Activated T-helper 1 cell treated with anti-CD3 and anti-CD28 coated beads, Interleukin-2, amount 50 U/mL, for 16 hours (primary cell): ENCODE measurements at places on chromosomes 12 and 14.

GRCh38 chr12:77485961-77486854 lies 344.5 kb upstream of the NAV3 start:
- DNase-seq = no peak

DNA sequence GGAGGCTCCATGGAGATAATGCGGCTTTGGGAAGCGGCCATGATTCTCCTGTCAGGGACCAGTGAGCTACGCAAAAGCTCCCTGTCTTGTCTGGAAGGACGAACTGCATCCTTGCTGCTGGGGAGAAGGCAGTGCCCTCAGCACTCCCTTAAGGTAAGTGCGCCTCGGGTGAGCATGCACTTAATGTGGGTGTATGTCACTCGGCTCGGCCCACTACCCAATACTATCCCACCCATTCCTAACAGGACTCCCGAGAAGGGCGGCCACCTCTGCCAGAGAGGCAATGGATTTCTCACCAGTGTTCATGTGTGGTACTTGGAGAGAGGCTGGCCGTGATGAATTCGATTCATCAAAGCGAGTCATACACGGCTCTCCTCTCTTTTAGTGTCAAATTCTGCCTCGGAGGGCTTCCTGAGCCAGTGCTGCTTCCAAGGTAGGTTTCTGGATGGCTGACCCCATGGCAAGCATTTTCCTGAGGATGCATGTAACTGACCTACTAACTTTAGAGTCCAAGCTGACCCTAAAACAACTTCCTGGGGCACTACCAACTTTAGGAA lies 151.7 kb upstream of the RTL1 start:
- DNase-seq = no peak

DNA sequence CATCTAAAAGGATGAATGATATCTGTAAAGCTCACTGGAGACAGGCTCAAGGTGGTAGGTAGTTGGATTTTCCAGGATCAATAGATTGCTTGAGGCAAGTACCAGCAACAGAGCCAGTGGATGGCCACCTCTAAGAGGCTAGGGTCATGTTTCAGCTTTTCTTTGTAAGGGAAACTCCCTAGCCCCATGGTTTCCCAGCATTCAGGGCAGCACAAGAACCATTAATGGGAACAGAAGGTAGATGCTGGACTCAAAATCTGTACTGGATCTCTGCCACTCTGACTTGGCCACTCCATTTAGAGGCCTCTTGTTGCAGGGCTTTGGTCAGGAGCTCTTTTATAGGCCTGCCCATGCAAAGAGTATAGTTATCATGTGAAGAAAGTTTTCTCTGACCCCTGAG lies 76.1 kb upstream of the DYRK2 start:
- DNase-seq = no peak

- DNase-seq = no peak
These were observed 565 bp downstream of the CCDC77 start for GRCh38 chr12:402029-402389.

DNA sequence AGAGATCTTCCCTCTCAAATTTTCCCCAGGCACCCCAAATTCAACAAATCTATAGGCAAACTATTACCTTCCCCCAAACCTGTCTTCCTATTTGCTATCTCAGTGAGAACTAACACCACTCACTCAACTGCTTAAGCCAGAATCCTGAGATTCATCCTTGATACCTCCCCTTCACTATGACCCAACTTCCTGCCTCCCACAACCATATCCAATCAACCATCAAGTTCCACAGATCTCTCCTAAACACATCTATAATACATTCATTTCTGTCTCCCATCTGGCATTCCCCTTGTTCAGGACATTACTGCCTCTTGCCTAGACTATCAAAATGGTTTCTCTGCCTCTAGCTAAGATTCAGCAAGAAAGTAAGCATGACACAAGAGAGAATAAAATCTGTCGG lies 21.3 kb downstream of the YAF2 start:
- DNase-seq = no peak

DNA sequence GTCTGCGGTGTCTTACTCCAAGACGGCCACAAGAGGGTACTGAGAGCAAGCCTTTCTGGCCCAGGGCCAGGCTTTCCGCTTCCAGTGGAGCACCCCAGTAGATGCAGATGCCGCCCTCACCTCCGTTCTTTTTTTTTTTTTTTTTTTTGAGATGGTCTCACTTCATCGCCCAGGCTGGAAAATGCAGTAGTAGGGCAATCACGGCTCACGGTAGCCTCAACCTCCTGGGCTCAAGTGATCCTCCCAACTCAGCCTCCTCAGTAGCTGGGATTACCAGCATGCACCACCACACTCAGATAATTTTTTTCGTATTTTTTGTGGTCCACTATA lies 5.6 kb upstream of the LBHD2 start:
- DNase-seq = peak; percentile 57

- DNase-seq = no peak
These were observed 2.2 kb downstream of the ENDOU start for GRCh38 chr12:47722941-47723631.

DNA sequence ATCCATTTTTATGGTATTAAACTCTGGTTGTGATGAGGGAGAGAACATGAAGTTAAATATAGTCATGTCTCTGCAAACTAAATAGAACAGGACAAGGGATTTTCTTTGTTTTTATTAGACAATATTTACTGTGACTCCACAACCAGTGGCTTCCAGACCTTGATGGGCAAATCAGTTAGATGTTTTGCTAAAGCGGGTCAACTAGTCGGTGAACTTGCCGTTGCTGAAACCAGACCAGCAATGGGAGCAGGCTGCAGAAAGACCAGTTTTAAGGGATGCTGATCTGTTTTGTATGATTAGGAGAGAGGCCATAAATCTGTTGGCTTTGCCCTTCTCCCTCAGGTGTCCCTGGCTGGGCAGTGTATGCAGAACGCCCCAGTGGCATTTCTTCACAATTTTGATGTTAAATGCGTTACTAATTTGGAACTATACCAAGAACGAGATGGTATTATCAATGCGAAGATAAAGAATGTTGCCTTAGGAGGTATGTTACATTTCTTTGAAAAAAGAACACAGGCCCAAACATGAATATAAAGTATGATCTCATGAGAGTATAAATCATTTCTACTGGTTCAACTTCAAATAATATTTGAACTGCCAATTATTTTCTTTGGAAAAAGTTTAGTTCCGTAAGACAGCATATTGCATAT lies 19.4 kb downstream of the TCTN2 start:
- DNase-seq = no peak

GRCh38 chr14:78598046-78598920 lies 428.1 kb downstream of the NRXN3 start:
- no peak for DNase-seq

DNA sequence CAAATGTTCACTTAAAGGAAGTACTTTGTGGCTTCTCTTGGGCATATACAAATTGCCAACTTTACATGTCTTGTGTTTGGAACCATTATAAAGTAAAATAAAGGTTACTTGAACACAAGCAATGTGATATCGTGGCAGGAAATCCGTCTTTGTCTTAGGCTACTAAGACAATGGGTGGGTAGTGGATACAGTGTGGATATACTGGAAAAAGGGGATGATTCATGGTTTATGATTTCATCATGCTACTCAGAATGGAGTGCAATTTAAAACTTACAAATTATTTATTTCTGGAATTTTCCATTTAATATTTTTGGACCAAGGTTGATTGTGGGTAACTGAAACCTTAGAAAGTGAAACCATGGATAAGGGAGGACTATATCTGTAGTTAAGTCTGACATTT lies 48.4 kb downstream of the MYRFL start:
- no peak for DNase-seq

DNA sequence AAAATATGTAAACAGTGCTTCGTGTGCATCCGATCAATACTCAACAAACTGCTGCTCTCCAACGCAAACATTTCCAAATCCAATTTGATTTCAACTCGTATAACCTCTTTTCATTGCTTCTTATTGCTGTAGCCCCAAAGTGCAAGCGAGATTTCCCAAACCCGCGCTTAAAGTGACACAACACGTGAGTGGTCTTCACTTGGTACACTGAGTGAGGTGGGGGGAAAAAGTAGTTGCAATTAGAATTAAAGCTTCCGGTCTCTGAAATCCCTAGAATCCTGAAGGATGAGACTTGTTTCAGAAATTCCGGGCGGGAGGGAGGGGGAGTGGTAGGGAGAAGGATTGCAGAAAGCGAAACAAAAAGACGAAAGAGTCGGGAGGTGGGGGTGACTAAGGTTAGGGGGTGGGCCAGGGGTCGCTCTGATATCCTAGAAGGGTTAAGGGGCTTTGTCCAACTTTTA lies 387.5 kb downstream of the BCAT1 start:
- no peak for DNase-seq

DNA sequence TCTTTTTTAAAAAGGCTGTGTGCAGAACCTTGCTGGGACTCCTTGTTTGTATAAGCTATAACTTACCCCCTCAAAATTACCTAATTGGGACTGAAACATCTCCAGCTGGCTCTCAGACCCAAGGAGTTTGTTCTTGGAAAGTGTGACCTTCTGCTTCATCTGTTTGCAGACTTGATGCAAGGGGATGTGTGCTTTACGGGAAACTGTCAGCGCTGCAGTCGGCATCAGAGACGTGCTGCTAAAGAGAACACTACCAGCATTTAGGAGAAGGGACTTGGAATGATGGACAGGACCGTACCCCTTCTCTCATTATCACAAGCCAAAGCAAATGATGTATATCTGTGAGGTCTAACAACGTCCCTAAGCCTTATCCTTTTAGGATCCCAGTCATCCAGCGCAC lies 174.2 kb upstream of the PARP11 start:
- DNase-seq = no peak

DNA sequence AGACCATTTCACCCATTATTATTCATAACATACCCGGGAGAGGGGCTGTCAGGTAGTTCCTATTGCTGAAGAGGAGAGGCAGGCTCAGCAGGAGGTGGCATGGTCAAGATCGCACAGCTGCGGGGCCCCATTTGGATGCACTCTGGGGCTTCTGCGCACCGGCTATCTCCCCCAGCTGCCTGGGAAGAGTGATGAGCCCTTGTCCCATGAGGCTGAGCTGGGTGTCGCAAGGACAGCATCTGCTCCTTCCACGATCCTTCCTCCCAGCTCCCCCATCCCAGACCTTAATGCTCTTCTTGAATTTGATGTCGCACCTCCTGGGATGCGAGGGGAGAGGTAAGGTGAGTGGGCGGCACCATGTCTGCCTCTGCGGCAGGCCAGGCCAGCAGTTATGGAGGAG lies 62.6 kb downstream of the SLC24A4 start:
- DNase-seq = no peak

DNA sequence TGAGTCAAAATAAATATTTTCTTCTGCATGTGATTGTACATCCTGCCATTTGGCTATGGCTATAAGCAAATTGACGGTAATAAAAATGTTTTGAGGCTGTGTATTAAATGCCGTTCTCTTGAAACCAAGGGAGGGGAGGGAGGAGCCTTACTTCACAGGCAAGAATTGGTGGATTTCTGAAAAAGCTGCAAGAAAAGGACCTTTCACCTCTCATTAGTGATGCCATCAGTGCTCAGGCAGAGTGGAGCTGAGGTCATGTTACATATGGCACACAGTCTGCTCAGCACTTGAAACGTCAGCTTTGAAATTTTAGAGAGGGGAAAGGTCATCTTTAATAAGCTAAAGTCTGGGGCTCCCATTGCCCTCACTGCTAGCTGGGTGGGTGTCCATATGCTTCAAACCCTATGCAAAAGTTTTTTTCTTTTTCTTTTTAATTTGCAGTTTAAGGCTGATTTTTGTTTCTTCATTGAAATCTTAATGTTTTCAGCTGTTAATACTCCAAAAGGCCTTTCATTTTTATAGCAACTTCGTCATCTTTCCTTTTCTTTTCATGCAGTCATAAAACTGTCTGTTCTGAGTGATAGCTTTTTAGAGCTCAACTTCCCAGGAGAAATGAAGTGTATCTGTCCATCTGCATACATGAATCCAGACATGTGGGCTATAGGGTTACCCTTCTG lies 9.8 kb upstream of the SIX1 start:
- DNase-seq = no peak

- DNase-seq = no peak
These were observed 209.6 kb downstream of the EMP1 start for GRCh38 chr12:13405961-13406703.

DNA sequence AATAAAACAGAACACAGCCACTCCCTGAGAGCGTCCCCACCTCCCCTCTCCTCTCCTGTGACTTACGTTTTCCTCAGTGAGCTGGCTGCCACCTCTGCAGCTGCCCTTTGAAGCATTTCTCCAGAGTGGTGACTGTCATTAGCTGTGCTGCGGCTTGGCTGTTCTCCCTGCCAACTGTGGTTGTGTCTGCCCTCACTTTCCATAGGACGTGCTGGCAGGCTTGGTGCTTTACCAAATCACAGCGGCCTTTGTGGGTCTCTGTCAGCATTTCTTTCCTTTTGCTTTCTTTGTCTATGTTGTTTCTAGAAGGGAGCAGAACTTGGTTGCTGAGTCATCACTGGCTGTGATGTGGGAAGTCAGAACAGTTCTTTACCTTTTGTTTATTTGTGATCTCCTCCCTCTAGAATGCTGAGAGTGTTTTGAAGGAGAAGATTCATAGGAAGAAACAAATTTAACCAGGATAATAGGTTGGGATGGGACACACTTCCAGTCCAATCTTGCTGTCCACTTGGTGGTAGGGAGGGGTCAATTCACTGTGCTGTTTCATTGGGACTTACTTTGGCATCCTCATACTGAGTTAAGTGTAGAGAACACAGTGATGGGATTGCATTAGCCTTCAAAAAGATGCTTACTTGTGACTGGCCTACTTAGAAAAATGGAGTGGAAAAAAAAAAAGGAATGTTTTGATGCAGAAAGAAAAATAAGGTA lies 88.2 kb downstream of the TMX1 start:
- DNase-seq = no peak

GRCh38 chr12:32116897-32117296 lies 10.2 kb downstream of the BICD1 start:
- DNase-seq = no peak
